ENCODE measurements at places on chromosomes 11 and 22. TPM values are rescaled to one million over a fixed set of nuclear protein-coding genes. Genes with fewer than 3 reads are reported as not detected.

UPK3A gene
- total RNA-seq = not detected

SMTNL1 gene
- 0.21 TPM for total RNA-seq

DNA sequence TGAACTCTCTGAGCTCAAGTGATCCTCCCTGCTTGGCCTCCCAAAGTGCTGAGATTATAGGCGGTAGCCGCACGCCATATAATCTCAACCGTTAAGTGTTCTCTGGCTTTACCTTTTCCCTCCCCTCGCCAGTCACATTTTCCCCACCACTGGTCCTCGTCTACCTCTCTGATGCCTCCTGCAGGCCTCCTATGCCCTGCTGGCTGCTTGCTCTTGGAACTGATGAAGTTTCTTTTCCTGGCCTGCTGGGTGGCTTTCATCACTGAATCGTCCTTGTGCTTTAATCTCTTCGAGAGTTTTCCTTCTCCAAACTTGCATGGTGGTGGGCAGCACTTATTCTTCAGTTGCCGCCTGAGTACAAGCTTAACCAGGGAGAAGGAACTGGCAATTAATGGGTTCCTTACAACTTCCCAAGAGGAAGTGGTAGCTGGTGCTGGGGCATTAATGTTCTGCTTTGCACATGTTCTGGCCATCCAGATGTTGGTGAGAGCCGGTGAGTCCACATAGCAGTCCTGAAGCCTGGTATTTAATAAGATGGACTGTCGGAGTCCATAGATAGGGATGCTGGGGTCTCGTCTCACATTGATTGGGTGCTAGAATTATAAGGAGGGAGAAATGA, 1.3 kb downstream of the C22orf31 start:
- DNase-seq = no peak

LRRC74B gene
- total RNA-seq = 0.88 TPM

MGAT3 gene
- total RNA-seq = not detected

DNA sequence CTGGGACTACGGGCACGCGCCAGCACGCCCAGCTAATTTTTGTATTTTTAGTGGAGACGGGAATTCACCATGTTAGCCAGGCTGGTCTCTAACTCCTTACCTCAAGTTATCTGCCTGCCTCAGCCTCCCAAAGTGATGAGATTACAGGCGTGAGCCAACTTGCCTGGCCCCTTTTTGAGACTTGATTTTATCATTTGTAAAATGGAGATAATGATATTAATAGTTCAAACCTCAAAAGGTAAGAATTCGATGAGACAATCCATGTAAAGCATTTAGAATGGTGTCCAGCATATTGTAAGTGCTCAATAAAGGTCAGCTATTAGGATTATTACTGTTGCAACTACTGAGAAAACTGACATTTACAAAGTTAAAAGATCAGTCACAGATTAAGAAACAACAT, 2.7 kb upstream of the BACE1 start:
- no peak for DNase-seq

DNA sequence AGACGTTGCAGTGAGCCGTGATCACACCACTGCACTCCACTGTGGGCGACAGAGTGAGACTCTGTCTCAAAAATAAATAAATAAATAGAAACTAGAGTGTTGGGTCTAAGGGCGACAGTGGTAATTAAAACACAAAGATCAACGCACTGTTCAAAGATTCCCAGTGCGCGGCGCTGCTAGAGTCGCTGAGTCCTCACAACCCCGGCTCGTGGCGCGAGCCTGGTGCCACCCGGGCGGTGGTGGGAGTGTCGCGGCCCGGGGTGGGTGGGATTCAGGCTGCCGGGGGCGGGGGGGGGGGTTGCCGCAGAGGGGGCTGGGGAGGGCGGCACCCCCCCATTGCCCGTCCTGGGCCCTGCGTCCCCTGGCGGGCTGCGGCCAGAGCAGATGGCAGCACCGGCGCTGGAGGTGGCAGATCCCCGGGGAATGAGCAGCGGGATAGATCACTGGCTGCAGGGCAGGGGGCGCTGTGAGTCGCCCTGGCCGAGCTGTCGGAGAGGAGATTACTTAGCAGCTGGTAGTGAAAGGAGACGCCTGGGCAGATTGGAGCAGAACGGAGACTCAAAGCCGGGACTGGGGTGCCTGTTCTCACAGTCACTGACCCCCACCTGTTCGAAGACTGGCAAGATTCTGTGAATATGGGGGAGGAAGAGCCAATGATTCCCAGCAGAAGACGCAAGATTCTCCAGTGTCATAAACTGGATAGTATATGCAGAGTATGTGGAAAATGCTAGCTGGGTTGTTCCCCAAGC, 30.2 kb upstream of the APOBEC3A start:
- peak; percentile 71 for DNase-seq

- no peak for DNase-seq
Measured at GRCh38 chr22:27242917-27243589, 558.5 kb downstream of the MN1 start.

GAL gene
- total RNA-seq = not detected

DNA sequence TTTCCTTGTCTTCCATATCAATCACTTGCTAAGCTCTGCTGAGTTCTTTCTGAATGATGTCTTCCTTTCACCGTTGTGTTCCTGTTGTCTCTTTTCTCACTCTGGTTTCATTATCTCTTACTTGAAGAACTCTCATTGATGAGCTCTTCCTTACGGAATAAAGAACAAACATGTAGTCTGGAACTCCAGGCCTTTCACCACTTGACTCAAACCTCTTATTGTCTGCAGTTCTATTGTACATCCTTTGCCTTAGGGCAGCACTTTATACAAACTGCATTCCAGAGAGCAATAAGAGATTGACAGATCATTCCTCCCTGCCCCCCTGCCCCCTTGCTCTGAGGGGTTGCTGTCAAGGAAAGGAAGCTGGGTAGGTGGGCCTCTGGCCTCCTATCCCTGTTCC, 517.4 kb downstream of the TMEM135 start:
- DNase-seq = no peak

DNA sequence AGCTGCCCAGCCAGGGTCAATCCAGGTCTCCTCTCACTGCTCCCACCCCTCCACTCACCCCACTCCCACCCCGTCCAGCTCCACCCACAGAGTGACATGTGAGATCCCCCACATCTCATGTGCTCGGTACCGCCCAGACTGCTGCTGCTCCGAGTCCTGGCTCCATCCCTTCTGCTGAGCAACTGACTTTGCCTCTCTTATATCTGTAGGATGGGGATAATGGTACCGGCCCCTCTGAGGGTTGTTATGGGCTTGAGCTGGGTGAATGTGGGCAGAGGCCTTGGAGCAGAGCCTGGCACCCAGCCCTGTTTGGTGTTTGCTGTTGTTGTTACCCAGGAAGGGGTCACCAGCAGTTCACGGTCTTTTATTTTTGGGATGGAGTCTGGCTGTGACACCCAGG, 77.0 kb downstream of the ST3GAL4 start:
- peak; percentile 37 for DNase-seq

- DNase-seq = no peak
Measured at GRCh38 chr11:117815262-117815803, 9.2 kb downstream of the FXYD2 start.

CAPN5 gene
- total RNA-seq = 4.7 TPM

DYNC2H1 gene
- total RNA-seq = 18.6 TPM

GRCh38 chr11:13939961-13940906, 22.3 kb upstream of the SPON1 start:
- DNase-seq = peak; percentile 17

DNA sequence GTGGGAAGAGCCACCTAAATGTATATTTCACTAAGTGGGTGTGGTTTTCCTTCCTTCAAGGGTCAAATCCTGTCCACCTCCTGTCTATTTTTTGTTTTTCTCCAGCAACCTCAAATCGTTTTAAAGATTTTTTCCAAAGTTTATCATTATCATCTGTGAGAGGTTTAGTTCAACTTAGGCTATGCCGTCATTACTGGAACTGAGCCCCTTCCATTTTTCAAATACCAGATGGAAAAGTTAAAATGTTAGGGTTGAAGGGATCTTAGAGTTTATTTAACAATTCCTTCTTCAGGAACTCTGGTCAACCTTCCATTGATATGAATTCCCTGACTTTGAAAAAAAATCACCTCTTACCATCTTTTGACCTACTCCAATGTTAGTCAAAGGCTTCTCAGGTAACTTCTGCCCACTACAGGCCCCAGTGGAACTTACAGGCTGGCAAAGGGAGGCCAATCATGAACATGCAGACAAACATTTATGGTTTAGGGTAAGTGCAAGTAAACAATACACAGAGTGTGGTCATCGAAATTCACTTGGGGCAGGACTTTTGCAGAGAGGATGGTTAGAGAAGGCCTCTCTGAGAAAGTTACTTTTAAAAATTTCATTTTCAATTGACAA, 45.2 kb downstream of the SYN3 start:
- DNase-seq = no peak

Measured in myocyte (in vitro differentiated cells).